Ecto neural progenitor cell (in vitro differentiated cells): ENCODE measurements at places on chromosomes 3 and 15.
A peak's percentile ranks its signal among the peaks of the same experiment; 100 is the strongest.

GRCh38 chr3:52021489-52022268 lies 26.0 kb upstream of the RPL29 start:
- DNase-seq: no peak

GRCh38 chr3:23966328-23966727 lies 21.2 kb downstream of the NR1D2 start:
- no peak for DNase-seq

DNA sequence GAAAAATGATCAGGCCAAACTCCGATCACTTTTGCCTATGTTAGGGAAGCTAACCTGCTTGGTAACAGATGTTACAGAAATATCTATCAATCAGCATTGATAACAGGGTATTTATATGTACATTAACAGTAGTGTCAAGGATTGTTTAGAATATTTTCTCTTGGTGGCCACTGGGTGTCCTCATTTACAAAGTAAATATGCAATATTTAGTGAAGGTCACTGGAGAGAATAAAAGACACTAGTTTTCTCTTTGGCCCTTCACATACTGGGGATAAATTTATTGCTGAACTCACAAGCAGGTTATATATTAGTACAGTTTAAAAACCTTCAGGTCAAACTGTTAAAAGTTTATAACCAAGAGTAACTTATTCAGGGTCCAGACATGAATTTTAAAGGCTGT lies 69.0 kb downstream of the TIGIT start:
- DNase-seq: no peak

- DNase-seq: no peak
These were observed 71.7 kb downstream of the CYP19A1 start for GRCh38 chr15:51266656-51267050.

DNA sequence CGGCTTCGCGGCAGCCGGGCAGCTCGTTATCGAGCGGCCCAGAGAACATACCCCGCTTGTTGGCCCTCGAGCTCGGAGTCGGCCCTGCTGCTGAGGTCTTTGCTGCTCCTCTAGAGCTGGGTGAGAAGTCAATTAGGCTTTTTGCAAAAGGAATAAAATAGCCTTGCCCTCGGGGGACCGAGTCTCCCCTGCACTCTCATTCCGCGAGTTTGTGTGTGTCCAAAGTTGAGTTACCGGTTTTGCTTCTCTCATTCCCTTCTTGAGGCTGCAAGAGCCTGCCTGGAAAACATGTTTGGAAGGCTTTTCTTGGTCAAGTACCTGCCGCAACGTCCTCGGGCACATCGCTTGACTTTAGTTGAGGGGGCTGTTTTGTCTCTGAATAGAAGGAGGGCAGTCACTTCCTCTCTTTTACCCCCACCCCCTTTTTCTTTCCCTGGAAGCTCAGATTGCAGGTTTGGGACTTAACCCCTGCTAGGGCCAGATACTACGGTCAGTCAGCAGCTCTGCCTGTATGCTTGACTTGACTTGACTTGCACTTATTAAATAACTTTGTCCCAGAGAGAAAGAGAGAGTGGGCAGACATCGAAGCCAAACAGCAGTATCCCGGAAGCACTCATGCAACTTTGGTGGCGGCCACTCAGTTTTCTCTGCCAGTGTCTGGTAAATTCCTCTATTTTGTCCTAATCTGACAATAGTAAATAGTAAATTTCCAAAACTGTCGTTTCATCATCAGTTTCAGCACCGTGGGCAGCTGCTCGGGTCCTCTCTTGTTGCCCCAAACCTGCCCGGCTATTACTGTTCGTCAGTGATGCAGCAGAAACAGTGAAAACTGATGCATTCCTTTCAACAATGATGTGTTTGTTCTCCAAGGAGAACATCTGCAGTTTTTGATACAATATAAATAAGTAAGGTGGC lies 609 bp downstream of the RNF13 start:
- peak; percentile 55 for DNase-seq

DNA sequence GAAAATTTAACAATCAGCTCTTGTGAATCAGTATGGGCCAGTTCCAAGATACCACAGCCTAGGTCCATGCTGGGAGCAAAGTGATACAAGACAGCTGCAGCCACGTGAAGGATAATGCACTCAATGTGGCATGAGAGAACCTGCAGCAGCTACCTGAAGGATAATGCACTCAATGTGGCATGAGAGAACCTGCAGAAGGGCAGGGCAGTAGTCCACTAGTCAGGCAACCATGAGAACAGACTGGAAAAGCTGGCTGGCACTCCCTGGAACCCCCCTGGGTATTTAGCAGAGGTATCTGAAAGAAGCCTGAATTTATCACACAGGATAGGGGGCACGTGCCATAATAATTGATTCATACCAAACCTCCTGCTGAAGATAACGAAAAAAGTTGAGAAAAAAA lies 237.6 kb downstream of the ATP8B4 start:
- DNase-seq: no peak

GRCh38 chr15:77457191-77457904 lies 36.7 kb downstream of the HMG20A start:
- no peak for DNase-seq

DNA sequence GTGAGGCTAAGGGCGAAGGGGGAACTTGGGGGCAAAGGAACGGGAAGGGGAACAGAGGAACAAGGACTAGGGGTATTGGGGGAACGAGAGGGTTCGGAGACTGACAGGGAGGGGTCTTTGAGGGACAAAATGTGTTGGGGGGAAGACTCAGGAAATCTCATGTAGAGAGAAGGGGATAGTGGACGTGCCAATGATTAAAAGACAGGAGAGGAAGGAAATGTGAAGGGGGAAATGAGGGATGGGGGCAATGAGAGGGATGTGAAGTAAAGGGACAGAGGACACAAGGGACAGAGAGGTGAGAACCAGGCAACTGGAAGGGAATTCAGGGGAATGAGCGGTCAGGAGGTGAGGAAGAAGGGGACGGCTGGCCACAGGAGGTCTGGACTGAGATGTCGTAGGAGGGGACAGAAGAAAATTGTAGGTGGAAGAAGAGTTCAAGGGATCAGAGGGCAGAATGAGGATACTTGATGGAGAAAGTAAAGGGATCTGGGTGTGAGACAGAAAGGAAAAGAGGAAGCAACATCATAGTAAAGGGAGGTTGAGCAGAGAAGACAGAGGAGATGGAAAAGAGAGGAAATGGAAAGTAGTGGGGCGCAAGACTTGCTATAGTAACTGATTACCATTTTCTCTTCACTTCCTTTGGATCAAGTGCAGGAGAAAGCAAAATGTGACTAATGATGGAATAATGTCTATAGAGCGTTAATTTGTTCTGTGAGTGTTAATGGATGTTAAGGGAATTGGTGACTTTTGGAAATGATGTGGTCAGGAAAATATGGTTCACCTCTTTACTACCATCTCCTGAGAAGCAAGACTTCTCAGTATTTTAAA lies 749 bp downstream of the RAB8B start:
- no peak for DNase-seq

DNA sequence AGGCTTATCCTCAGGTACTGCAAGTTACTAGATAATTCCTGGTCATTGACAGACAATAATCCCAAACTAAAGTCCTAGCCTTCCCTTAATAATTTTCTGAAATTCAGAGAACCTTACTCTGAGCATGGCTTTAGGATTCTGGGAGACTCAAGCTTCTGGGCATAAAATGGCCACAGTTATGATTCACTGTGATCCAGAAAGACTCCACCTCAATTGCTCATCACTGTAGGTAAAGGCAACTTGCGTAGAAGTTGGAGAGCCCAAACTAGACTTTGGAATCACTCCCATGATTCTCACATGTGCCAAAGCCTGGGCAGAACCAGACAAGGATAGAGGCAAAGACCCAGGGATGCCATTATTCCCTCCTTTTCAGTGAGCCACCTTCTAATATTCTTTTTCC lies 195.3 kb downstream of the OSBPL10 start:
- no peak for DNase-seq

DNA sequence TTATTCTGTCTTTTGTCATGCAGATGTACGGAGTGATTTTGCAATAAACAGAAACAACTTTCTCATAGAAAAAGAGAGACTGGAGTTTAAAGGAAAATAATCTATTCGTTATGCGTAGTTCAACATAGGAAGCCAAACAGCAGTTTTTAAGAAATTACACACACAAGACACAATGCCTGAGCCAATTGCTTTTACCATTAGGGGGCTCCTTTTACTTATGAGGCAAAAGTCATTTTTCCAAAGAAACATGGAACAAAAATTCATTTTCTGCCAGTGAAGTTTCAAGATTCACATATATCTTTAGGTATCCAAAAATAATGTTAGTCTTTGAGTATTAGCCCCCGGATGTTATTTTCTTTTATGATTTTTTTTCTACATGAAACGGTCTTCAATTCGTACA lies 10.7 kb downstream of the CNTN6 start:
- DNase-seq: no peak

DNA sequence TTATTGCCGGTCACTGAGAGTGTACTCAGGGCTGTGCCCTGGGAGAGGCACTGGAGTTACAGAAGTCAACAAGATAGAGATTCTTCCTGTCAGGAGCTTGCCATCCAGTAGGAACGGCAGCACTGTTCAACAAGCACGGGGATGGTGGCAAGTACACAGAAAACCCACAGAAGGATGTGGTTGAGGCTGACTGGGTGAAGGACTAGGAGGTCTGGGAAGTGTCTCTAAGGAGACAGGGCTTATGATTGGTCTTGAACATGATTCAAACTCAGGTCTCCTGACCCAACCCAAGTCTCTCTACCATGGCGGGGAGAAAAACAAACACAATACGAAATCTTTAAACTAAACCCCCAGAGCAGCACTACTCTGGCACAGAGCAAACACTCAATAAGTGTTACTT lies 37.6 kb downstream of the ERICH6 start:
- no peak for DNase-seq

DNA sequence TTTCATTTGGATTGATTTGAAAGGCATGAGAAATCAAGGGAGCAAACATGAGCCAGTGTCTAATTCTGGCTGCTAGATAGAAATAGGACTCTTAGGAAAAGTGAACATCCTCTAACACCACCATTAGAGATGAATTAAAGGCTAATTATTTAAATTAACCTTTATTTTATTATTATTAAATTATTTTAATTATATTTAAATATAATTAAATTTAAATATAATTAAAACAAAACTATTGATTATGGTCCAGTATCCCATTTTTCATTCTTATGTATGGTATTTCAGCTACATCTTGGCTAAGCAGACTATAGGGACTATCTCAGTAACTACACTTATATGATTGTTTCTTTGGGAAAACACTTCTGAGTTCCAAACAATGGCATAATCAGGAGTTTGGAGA lies 904.8 kb downstream of the NAALADL2 start:
- DNase-seq: no peak

GRCh38 chr15:46117071-46117470 lies 482.2 kb downstream of the SQOR start:
- no peak for DNase-seq

DNA sequence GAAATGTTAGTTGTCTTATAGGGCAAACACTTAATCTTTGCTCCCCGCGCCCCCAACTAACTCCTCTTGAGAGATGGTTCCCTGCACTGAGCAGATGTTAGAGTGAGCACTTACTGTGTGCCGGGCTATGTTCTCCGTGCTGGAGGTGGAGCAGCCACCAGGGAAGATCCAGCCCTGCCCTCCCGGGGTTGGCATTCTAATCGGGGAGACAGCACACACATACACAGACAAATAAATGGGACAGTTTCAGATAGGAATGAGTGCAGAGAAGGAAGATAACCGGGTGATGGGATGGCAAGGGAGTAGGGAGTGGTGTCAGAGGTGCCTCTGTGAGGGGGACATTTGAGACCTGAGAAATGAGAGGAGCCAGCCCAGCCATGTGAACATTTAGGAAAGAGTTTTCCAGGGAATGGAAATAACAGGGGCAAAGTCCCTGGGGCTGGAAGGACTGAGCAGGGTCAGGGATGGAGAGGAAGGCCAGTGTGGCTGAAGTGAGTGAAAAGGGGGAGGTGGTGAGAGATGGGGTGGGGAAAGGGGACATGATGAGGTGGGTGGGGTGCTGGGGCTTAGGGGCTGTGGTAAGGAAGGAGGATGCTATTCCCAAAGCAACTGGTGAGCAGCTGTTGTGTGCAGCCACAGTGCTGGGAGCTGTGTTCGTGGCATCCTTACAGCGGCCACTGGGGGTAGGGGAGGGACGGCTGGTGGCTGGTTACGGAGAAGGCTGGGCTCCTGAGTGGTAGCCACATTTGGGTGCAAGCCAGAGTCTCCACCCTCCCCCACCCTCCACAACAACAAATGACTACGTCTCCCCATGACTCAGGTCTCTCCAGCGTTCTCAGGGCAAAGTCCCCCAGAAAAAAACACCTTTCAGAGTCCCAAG lies 15.4 kb upstream of the FGD5 start:
- DNase-seq: no peak

- DNase-seq: no peak
These were observed 130.9 kb upstream of the SATB1 start for GRCh38 chr3:18556001-18556408.
